G401 (cell line): ENCODE measurements at places on chromosomes 4 and X. TPM values are rescaled to one million over a fixed set of nuclear protein-coding genes. Genes with fewer than 3 reads are reported as not detected.

GLRA3 gene
- total RNA-seq, result not detected in 2 replicates

BRCC3 gene
- 6.0 and 8.9 TPM in 2 replicates for total RNA-seq

ADH6 gene
- not detected in 2 replicates for total RNA-seq

NPNT gene
- not detected in 2 replicates for total RNA-seq

VEGFD gene
- total RNA-seq, result not detected in 2 replicates

PPEF2 gene
- not detected in 2 replicates for total RNA-seq

BGN gene
- total RNA-seq, result not detected in 2 replicates

TREX2 gene
- total RNA-seq, result not detected in 2 replicates

MGAT4D gene
- total RNA-seq, result not detected in 2 replicates

PTCHD1 gene
- total RNA-seq, result not detected in 2 replicates

PAGE1 gene
- not detected in 2 replicates for total RNA-seq
